ENCODE measurements at places on chromosomes 1 and 21.
A peak's percentile ranks its signal among the peaks of the same experiment; 100 is the strongest.

DNA sequence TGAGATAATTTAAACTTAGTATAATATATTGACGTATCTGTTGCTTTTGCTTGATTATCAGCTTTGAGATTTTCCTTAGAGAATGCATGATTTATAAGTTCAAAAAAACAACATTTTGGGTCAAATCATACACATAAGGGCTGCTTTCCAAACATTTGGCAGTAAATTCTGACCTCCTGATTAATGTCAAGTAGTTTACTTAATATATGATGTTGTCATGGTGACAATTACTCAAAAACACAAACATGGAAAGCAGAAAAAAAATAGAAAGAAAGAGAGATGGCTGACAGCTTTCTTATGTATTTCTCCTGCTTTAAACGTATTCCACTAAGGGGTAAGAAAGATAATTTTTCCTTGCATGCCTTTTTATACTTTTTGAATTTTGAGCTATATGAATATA, 258.2 kb upstream of the C1orf105 start:
- DNase-seq: no peak

DNA sequence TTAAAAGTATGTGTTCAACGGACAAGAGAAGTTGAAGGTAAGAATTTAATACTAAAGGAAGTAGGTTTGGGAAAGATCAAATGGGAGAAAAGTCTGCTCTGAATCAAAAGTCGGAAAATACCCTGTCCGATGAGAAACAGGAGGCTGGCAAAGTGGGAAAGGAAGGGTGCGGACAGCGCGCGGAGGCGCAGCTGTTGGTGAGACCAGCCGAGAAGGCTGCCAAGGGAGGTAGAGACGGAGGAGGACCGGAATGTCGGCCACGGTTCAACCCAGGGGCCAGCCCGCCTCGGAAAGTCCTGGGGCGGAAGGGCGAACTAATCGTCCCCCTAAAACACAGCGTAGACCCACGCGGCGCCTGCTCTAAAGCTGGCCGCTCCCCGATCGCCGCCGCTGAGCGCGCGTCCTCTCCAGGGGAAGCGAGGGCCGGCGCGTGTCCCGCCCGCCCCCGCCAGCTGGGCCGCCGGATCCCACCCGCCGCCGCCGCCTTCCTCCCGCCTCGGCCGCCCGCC, 639 bp upstream of the SPATA1 start:
- peak; percentile 35 for DNase-seq

- no peak for DNase-seq
Measured at GRCh38 chr1:59020151-59020997, 236.5 kb upstream of the JUN start.

GRCh38 chr1:246258250-246258649, 248.8 kb downstream of the SMYD3 start:
- DNase-seq: no peak

GRCh38 chr1:30378003-30378596, 345.3 kb downstream of the MATN1 start:
- DNase-seq: no peak

DNA sequence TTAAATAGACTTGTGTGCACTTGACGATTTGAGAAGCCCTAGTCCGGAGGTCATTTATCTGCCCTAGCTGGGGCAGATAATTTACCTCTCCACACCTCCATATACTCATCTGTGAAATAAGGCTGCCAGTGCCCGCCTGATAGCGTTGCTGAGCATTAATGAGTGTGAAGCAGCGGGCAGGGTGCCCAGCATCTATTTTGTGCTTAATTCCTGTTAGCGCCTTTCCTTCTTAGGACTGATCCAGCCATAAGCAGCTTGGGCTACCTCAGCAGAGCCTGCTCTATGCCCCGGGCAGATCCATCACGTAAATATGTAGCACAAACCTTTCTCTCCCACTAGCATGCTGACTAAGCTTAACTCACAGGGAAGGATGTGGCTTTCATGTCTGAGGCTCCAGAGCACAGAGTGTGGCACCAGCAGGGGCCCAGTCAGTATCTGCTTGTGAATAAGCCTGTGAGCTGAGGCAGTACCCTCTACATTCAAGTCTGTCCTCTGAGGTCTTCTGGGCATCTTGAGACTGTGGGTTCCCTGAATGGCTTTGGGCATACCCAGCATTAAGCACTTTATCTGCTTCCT, 21.5 kb upstream of the RNF187 start:
- peak; percentile 57 for DNase-seq

GRCh38 chr1:200899015-200899386, 4.3 kb downstream of the INAVA start:
- DNase-seq: no peak

DNA sequence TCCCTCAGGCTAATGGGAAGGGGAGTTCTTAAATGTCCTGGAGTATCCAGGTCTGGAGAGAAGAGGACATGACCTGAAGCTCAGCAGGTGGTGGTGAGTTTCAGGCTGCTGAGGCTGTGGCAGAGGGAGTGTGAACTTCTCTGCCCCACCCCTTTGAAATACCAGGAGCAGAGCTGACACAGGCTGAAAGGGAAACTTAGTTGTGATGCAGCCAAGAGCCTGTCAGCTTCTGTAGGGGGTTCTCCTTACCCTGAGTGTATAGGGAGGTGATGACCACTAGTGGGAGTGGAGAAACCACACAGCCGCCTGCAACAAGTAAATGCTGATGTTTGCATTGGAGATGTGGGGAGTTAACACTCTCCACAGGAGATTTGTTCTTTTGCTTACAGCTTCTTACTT, 152.3 kb downstream of the FCRL5 start:
- no peak for DNase-seq

DNA sequence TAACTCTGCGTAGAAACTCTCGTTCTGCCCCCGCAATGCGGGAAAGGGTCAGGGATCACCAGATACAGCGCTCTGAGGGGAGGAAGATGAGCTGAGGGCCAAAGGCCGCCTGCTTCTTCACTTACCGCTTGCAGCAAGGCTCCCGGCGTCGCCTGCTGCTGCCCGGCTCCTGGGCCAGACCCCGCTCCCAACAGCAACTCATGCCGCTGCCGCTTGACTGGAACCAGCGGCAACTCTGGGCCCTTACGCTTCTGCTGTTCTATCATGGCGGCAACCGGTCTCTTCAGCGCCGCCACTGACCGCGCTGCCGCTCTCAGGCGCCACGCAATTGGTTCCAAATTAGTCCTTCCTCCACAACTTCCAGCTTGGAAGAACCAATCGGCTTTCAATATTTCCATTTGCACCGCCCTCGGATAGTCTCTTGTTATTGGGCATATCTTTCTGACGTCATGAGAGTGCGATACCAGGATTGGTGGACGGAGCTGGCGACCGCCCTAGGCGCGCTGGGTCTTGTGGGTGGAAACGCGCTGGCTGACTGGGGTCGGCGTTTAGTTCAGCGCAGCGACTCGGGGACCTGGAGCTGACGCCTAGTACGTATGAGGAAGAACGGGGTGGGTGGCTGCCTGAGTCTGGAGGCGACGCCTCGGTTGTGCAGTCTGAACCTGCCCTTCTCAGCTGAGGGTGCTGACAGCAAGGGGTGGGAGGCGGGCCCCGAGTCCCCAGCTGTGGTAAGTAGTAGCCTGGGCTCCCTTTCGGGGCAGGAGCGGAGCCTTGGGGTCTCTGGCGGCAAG, at the start of the genes SNRNP40 and ZCCHC17:
TSS of gene SNRNP40 (minus strand) at position 303 of the 791 bp plus-strand sequence. CDS start at position 266, 37 bp downstream.
TSS of gene ZCCHC17 (plus strand) at position 547 of the 791 bp plus-strand sequence. CDS start 13,067 bp downstream, outside the sequence.
- peak; percentile 100 for DNase-seq

- DNase-seq: no peak
Measured at GRCh38 chr1:220798338-220798737, 11.6 kb downstream of the MTARC1 start.

DNA sequence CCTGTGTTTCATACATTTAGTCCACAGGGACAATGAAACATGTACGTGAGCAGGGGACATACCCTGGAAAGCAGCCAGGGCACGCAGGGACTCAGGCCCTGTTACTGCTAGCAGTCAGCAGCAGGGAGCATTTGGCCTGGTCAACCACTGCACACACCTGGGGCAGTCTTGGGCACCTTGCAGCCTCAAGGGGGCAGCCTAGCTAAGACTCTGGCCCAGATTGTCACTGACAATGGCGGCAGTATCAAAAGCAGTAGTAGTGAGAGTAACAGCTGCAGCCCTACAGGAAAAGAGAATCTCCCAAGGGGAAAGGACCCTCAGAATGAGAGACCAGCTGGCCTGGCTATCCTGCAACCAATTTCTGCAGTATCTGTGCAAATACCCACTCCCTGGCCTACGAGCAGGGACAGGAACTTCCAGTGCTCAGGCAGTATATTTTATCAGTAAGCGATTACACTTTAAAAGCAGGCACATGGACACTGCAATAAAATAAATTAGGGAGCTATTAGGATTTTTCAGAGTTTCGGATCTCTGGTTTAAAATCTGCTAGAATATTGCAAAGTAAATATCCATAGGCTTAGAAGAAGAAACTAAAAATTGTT, 475.6 kb downstream of the LTN1 start:
- DNase-seq: no peak

GRCh38 chr21:43639470-43640353, 19.6 kb downstream of the HSF2BP start:
- DNase-seq: no peak

DNA sequence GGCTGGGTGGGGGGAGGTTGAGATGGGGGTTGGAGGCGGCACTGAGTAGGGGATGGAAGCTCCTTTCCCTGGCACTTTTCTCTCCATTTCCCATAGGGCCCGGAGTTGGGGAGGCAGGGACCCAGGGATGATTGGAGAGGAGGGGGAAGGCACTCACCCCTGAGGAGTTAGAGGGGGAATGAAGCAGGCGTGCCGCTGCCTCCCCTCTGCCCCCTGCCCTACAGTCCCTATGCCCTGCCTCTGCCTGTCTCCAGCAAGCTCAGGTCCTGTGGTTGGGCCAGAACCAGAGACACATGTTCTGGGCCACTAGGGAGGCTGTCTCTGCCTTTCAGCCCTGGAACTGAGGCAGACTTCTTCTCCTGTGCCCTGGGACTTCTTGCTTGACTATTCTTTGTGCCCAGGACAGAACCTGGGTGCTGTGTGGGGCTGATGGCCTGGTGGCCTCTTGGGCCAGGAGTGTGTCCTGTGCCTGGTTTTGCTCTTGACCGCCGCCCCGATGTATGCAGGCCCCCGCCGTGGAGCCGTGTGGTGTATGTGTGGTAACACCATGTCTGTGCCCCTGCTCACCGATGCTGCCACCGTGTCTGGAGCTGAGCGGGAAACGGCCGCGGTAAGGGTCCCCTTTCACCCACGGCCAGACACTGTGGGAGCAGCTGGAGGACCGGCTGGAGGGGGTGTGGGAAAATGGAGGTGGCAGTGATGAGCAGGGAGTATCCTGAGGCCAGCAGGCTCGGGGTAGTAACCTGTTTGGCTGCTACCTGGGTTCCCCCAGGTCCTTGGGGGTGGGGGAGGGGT, 1.4 kb downstream of the LYPLA2 start:
- no peak for DNase-seq

DNA sequence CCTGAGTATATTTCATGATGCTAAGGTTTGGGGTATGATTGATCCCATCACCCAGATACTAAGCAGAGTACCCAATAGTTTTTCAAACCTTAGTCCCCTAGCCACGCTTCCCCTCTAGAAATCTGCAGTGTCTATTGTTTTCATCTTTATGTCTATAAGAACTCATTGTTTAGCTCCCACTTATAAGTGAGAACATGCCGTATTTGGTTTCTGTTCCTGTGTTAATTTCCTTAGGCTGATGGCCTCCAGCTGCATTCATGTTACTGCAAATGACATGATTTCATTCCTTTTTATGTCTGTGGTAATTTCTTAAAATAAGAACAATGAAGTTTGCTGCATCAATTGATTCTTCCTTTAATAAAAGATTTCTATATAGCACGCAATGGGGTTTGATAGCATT, 301.3 kb downstream of the PLPP3 start:
- no peak for DNase-seq

DNA sequence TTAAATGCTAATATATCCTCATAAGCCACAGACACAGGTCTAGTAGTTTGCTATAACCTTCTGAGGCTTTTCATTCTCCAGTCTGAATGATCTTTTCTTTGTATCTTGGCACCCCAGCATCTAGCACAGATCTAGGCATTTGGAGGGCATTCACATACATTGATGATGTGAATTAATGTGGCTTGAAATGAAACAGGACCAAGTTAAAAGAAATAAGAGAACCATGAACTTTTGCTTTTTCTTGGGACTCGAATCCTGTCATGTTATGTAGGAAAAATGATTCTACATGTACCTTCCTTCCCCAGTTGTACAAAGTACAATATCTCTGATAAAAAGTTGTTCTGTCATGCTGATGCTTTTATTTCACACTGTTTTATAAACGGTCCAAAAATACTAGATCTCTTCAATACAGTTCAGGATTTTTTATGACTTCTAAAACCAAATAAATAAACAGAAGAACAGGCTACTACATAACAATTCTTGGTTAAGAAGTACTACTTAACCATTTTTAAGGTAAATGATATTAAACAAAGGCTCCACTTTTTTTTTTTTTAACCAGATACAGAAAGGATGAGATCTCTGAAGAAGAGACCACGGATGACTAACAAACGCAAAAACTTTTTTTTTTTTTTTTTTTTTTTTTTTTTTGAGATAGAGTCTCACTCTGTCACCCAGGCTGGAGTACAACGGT, 3.0 kb downstream of the SORT1 start:
- DNase-seq: no peak

DNA sequence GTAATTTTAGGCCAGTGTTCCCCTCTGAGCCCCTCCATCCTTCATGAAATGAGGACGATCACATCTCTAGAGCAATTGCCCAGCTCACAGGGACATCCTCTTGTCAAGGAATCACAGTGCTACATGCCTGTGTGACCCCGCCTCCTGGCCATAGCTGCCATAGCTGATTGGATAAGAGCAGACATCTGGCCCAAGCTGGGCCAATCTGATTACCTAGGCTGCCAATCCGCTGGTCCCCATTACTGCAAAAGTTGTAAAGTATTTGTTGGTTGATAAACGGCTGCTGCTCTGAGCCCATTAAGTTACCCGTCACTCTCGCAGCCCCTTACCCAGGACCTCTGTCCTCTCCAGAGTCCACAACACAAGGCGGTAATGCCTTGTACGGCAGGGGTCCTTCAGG, 8.3 kb downstream of the NT5C1A start:
- DNase-seq: no peak

DNA sequence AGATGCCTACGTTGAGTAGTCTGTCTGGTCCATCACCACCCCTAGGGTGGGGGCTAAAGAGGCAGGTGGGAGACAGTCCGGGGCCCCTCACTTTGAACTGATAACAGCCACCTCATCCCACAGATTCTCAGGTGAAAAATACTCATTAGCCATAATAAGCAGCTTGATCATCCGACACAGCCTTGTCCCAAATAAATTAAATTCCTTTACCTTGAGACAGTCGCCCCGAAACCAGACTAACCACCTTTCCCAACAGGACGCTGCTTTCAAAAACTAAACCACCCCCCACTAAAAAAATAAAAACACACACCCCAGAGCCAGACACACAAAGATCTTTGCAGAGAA, 103.3 kb downstream of the CASZ1 start:
- no peak for DNase-seq

Measured in DMS79 (cell line).